ENCODE measurements at places on chromosomes 1 and 21.

- DNase-seq: no peak
Observed at GRCh38 chr1:51714374-51715019, 97.6 kb downstream of the OSBPL9 start.

- no peak for DNase-seq
Observed at GRCh38 chr1:176820391-176821031, 344.0 kb downstream of the ASTN1 start.

DNA sequence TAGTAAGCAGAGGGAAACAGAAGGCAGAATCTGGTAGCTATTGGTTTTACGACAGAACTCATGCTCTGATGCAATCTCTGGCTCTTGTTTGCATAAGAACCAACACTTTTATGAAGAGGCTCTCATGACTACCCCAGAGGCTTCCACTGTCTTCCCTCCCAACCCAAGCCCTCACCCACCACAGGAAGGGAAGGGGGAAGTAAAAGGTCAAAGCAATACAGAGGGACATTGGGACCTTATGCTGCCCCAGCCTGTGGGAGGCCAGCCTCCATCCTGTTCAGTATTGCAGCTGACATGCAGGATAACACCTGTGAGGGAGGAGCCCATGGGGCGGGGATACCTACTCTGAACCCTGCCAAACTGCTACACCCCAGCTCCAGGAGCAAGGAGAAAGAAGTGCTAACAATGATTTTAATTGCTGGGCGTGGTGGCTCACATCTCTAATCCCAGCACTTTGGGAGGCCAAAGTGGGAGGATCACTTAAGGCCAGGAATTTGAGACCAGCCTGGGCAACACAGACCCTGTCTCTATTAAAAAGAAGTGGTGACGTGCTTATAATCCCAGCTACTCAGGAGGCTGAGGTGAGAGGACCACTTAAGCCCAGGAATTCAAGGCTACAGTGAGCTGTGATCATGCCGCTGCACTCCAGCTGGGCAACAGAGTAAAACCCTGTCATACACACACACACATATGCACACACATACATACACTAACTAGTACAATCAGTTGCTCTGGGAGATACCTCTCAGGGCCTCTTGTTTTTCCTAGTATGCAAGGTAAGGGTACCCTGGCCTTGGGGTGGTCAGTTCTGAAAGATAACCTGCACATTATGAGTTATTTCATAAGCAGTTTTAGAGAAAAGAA is 9.5 kb downstream of the MR1 start:
- no peak for DNase-seq

DNA sequence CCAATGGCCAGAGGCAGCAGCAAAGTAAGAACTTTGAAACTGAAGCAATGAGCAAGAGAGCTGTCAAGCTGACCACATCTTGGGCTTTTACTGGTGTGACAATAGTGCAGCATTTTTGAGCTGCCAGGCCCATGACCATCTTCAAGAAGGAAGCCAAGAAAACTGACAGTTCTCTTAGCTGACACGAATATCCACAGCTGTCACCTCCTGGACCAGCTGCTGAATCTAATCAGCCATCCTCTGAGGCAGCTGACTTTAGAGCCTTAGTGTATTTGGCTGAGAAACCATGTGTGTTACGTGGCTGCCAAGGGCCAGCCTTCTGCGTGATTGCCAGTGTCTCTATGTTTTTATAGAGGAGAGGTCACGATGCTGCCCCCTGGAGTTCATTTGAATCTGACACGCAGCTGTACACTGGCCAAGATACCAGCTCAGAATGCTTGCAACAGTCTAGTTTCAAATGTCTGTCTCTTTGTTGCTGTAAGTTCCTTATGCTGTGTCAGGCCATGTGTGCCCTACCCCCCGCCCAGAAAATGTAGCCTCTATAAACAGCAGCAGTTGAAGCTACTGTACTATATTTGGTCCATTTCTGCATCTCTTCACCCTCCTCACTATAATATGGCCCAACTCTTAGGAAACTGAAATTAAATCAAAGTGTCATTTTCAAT is 39.7 kb downstream of the PALMD start:
- peak; percentile 12 for DNase-seq

DNA sequence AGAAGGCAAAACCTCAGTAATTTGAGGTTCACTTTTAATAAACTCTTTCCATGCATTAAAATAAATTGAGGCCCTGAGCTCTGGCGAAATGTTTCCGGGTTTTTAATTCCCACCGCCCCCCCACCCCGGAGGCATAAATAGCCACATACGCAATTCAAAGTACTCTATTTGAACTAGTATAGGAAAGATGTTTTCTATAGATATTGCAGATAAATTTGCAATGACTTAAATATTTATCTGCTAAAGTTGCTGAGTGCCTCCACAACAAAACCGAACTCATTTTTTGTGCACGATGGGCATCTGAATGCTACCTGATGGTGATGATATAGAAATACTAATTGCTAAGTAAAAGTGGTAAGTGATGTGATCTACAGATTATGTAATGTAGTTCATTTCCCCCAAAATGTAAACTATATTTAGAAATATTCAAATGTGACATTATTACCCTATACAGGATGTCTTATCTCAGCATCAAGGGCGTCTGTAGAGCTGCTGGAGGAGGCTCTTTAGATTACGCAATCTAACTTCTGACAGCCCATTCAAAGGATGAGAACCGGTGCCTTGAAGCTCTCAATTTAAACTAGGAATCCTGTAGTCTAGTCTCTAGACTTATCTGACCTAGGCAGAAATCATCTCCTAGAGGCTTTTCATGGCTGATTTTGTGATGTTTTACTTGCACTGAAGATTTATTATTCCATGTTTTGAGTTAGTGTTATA is 8.5 kb downstream of the IRF2BP2 start:
- DNase-seq: peak; percentile 78

GRCh38 chr1:43711524-43712386 is 4.4 kb downstream of the ST3GAL3 start:
- no peak for DNase-seq

GRCh38 chr1:98388441-98388840 is 273.1 kb upstream of the SNX7 start:
- no peak for DNase-seq

GRCh38 chr1:213783893-213784292 is 203.9 kb upstream of the PROX1 start:
- DNase-seq: peak; percentile 13

DNA sequence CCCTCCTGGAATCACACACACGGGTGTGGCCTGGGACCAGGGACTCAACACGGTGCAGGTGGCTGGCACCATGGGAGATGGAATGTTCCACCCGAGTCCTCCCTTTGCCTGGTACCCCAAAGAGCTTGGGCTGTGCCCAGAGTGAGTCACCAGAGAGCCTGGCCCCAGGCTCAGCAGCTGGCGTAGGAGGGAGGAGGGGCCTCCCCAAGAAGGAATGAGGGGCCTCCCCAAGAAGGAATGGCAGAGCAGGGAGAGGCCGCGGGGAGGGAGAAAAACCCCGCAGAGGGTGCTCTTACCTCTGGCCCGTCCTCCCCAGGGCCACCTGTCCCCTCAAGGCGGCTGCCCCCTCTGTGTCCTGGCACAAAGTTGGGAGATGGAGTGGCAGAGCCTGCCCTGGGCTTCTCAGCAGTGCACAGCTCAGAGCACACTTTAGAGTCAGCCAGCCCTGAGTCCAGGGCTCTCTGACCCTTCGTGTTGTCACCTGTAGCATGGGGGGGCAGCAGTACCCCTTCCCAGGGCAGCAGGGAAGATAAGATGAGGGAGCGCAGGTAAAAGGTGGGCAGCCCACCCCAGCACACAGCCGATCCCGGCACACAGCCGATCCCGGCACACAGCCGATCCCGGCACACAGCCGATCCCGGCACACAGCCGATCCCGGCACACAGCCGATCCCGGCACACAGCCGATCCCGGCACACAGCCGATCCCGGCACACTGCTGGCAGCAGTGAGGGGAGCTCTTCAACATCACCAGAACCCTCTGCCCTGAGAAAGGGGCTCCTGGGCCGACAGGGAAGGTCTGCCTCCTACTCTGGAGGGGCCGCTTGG is 20.2 kb upstream of the KCNAB2 start:
- DNase-seq: no peak

- DNase-seq: no peak
Observed at GRCh38 chr1:98355656-98356383, 305.7 kb upstream of the SNX7 start.

DNA sequence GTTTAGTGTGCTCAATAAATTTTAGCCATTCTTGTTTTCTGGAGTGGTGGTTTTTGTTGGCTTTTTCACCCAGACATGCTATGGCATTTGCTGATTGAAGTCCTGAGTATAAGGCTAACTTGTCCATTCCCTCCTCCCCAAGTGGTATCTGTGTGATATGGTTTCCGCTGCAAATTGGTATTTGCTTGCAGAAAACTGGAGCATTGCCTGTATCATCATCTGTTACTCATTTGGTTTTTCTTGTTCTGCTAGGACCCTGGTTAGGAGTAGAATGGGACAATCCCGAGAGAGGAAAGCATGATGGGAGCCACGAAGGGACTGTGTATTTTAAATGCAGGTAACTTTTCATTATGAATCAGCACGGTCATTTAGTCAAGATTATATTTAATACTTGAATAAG is 34.0 kb downstream of the TBCE start:
- DNase-seq: no peak

- DNase-seq: no peak
Observed at GRCh38 chr1:185132534-185132933, 24.2 kb downstream of the TRMT1L start.

DNA sequence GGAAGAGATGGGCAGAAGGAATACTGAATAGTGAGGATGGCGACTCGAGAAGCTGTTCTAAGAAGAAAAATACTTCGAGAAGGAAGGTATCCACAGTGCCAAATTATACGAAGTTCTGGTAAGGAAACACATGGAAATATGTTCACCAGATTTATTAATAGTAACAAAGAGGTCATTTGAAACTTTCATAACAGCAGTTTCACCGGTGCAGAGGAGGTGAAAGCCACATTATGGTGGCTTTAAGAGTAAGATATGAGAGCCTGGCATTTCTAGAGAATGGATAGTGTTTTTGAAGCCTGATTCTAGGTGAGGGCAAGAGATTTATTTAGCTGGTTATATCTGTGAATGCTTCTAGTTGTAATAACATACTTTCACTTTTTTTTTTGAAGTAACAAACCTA is 56.2 kb downstream of the DPYD start:
- no peak for DNase-seq

DNA sequence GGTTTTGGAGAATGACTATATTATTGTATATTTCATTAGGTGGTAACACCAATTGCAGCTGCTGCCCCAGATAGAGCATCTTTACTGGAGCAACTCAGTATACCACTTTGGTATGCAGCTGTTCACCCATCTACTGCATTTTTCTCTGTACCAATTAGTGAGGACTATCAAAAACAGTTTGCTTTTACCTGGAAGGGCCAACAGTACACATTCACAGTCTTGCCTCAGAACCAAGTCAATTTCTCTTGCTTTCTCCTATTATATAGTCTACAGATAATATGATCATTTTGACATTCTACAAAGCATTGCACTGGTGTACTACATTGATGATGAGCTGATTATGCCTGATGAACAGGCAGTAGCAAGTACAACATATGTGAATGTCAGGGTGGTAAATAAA is 99.3 kb downstream of the PTPRU start:
- no peak for DNase-seq

GRCh38 chr1:83692524-83693381 is 306.2 kb downstream of the TTLL7 start:
- peak; percentile 2 for DNase-seq

DNA sequence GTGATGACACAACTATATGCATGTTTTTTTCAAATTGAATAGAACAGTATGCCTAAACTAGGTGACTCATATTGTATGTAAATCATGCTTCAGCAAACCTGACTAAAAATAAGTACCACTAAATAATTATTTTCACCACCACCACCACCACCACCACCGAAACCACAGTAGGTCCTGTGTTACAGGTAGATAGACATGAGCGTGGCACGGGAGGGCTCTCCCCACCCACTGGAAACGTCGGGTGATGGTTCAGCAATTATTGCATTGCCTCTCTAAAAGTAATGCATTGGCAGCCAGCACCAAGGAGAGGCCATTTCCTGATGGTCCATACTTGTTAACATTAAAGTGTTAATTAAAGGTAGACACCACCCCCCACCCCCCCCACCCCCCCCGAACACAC is 297.0 kb upstream of the NCAM2 start:
- DNase-seq: no peak

- DNase-seq: no peak
Observed at GRCh38 chr1:22803833-22804232, 93.2 kb downstream of the EPHB2 start.

DNA sequence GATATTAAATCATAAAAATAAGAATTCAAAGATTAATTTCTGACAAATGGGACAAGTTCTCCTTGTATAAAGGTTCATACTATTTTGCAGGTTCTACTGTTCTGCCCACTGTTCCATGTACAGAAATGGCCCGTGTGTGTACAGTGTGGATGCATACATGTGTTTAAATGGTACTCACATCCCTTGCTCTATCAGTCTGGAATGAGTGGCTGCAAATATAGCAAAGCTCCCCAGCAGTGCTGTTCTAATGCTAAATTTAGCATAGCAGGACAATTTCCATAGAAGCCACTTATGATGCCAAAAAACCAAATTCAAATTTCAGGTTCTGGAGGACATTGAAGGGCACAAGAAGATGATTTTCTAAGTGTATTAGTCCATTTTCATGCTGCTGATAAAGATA is 9.4 kb upstream of the SEC16B start:
- no peak for DNase-seq

GRCh38 chr1:220873868-220874655 is 5.2 kb upstream of the HLX start:
- DNase-seq: no peak

DNA sequence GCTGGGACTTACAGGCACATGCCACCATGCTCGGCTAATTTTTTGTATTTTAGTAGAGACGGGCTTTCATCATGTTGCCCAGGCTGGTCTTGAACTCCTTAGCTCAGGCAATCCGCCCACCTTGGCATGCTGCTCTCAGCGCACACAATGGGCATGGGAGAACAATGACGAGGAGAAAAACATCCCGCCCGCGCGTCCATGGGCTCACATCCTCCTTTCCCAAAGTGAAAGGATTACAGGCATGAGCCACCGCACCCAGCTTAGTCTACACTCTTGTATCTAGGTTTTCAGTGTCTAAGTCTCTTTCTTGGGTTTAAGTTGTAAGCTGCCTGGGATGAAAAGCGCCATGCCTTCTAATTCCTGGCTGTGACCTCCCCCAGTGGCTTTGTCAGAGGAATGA is 37.9 kb downstream of the CDK18 start:
- DNase-seq: no peak

DNA sequence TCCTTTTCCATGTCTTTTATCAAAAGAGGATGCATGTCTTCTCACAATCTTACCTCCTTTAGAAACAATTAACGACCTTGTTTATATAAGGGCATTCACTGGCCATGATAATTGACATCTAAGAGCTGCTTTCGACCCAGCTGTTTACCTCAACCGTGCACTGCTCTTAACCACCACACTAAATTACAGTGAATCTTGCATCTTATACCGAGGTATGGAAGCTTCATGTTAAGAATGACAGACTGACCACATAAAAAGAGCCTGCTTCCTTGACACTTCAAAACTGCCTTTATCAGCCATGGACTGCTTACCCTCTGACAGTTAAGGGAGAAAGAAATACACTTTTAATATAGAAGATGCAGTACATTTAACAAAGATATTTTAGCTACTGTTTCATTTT is 301.7 kb upstream of the LYPLAL1 start:
- DNase-seq: no peak

GRCh38 chr1:186476264-186477040 is 15.5 kb upstream of the PDC start:
- DNase-seq: no peak
